Fibroblast of upper back skin (primary cell): ENCODE measurements at places on chromosomes 4 and X.
A peak's percentile ranks its signal among the peaks of the same experiment; 100 is the strongest.

DNA sequence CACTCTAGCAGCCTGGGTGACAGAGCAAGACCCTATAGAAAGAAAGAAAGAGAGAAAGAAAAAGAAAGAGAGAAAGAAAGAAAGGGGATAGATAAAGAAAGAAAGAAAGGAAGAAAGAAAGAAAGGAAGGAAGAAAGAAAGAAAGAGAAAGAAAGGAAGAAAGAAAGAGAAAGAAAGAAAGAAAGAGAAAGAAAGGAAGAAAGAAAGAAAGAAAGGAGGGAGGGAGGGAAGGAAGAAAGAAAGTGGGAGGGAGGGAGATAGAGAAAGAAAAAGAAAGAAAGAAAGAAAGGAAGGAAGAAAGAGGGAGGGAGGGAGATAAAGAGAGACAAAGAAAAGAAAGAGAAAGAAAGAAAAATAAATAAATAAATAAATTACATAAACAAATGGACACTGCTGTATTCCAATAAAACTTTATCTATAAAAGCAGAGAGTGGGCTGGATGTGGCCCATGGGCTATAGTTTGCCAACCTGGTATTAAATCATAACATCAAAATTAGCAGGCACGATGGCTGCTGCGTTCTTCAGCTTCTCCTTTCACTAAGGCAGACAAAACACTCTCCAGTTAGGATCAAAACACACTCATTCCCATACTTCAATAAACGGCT is 165.0 kb downstream of the ZNF674 start:
- no peak for DNase-seq

GRCh38 chr4:13306356-13306755 is 177.8 kb downstream of the RAB28 start:
- DNase-seq, result no peak

DNA sequence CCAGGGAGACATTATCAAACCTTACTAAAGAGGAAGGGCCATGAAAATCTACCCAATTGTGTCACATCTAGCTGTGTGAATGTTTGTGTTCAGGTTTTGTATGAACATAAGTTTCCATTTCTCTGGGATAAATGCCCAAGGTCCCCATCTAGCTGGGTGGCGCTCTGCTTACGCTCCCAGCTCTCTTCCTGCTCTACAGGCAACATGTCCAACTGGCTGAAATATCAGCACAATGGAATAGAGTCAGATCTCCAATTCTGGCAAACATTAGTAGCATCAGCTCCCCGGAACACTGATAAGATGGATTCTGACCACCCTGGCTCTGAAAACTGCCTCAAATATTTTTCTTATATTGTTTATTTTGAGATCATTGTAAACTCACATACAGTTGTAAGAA is 74.8 kb downstream of the IRF2 start:
- DNase-seq, result no peak

- no peak for DNase-seq
Observed at GRCh38 chr4:72473434-72473900, 95.6 kb downstream of the ADAMTS3 start.

DNA sequence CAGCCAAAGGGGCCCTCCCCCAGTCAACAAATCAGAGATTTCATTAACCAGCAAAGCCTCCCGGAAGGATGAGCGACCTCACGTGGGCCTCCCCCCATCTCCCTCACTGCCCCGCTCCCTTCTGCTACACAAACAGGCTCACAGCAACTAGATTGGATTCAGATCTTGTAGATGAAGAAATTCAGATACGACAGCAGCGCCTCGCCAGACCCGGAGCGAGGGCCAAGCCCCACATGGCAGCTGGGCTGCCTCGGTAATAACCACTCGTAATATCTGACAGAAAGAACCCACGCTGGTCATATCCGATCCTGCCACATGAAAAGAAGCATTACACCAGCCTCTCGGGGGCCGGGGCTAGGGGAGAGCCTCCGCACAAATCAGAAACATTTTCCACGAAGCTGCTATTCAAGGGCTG is 581.3 kb downstream of the BCOR start:
- no peak for DNase-seq

DNA sequence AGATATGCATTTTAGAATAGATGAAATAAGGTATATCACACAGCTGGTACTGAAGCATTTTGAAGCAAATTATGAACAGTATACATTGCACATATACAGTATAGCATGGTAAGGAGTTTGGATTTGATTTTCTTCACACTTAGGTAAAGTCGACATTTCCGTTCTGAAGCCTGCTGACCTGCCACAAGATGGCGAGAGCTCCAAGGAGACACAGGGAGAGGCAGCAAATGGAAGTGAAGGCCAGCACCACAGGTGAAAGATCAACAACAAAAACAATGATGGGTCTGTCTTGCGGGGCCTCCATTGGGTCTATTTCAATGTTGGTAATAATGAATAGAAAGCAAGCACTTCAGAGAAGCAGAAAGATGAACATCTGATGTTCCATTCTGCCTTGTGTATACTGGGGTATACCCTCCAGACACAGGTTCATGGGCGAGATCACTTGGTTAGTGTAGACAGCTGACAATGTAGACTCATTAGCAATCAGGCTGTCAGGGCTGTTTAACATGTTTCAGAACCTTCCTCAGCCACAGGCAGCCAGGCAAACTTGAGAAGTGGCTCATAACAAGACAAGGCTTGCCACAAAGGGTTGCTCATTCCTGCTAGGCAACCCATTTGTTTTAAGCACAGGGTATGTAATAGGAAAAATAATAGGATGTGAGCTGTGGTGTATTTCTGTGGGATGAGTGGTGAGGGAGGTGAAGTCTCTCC is 21.4 kb upstream of the NOX1 start:
- DNase-seq, result peak; percentile 18

DNA sequence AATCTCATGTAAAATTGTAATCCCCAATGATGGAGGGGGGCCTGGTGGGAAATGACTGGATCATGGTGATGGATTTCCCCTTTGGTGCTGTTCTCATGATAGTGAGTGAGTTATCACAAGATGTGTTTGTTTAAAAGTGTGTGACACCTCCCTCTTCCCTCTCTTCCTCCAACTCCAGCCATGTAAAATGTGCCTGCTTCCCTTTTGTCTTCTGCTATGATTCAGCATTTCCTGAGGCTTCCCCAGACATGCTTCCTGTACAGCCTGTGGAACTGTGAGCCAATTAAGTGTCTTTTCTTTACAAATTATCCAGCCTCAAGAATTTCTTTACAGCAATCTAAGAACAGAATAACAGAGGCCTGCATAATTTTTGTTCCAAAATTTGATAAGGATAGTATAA is 85.2 kb downstream of the ANAPC10 start:
- DNase-seq, result peak; percentile 63

GRCh38 chr4:2166253-2166652 is 75.7 kb downstream of the HAUS3 start:
- no peak for DNase-seq

- no peak for DNase-seq
Observed at GRCh38 chrX:79036157-79036880, 91.1 kb downstream of the P2RY10 start.

DNA sequence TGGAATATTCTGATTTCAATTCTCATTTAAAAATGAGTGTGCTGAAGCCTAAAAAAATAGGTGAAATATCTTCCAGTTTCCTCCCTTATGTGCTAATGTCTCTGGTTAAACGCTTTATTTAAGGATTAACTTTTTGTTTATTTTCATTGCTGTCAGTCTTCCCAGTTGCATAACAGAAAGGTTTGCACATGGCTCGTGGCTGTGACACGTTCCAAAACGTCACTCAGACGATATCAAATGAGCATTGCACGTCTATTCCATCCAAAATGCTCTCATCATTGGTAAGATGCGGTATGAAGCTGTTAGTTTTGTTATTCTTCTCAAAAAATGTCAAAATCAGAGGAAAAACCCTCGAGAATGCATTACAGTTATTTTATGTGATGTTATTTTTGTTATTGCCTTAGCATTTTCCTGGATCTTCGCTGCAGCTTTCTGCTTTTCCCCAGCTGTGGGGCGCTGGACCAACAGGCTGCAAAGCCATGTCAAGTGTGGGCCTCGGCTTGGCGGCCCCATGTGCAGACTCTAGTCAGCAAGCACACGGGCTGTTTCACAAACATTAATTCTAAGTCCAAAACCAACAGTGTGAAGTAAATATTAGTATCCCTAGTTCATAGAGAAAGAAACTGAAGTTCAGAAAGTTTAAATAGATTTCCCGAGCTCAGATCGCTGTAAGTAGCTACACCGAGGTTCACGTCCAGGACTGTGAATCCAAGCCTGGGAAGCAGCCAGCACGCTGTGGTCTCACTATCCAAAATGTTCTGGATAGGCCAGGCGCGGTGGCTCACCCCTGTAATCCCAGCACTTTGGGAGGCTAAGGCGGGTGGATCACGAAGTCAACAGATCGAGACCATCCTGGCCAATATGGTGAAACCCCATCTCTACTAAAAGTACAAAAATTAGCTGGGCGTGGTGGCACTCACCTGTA is 793.4 kb upstream of the FRG1 start:
- no peak for DNase-seq

GRCh38 chrX:69163936-69164741 is 1.1 kb downstream of the PJA1 start:
- DNase-seq, result no peak

GRCh38 chr4:183637461-183637860 is 21.5 kb downstream of the RWDD4 start:
- DNase-seq, result no peak

DNA sequence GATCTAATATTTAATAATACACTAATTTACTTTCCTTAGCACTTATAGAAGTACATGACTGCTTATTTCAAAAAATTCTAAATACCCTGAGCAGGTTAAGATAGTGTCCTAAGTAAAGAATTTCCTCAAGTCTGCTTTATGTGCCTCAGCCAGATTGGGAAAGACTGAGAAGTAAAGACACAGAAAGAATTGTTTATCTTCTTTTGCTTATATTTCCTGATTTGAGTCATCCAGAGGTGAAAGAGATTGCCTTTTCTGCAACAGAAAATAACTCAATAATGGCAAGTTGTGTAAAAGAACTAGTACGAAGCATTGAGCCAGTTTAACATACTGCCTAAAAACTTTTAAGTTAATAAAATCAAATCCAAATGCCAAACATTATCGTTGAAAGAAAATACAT is 45.0 kb downstream of the NAF1 start:
- no peak for DNase-seq

DNA sequence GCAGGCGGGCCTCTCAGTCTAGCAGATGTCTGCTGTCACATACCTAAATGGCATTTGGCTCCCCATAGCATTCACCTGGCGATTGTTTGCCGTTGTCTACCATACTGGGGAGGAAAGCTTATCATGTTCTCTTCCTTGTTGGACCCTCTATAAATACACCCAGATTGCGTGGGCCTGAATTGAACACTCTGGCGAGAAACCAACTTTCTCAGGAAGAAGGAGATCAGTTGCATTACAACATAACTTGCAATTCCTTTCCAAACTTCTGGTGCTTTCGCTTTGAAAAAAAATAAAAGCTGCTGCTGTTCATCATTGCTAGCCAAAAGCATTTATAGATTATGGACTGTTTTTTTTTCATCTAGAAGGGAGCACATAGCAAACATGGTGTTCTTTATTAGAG is 230.0 kb upstream of the GPC4 start:
- DNase-seq, result peak; percentile 57

DNA sequence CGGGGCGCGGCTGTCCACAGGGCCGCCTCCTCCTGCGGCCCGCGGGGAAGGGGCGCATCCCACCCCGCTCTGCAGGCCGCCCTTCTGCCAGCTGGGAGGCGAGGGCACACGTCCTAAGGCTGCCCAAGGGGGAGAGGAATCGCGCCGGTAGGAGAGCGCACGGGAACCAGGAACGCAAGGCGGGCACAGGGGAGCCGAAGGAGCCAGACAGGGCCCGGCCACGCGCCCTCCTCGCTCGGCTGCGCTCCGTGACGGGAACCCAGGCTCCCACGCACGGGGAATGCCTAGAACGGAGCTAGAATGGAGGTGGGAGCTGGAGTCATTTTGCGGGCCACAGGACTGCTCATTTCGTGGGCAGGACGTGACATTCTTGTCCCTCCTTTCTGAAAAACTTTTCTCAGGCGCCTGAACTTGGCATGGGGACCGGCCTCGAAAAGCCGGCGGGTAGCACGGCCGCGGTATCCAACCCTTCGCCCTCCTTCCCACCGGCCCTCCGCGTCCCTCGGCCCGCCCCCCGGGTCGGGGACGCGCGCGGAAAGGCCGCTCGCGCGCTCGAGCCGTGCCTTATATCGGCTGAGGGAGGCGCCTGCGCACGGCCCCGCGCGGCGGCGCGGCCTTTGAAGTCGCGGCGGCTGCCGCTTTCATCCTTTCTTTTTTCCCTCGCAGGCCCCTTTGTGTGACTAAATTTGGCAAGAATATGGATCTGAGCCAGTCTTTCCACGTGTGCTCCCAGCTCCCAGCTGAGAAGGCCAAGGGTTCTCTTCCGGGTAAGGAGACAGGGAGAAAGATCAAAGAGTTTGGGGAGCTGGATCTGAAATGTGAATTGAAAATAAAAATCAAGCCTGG is 4.2 kb upstream of the LEF1 start:
- peak; percentile 33 for DNase-seq

- no peak for DNase-seq
Observed at GRCh38 chrX:111086591-111087006, 9.4 kb upstream of the PAK3 start.

DNA sequence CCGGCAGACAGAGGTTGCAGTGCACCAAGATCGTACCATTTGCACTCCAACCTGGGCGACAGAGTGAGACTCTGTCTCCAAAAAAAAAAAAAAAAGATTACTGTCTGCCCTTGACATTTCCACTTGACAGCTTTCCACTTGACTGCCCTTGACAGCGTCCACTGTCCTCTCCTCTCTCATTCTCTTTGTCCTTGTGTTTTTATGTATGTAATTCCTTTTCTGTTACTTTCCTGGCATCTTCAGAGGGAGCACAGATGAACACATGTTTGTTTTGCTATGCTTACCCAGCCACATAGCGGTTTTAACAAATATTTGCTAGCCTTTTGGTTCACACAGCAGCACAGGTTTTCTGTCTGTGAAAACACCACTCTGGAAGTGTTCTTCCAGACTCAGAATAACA is 26.2 kb downstream of the SYAP1 start:
- no peak for DNase-seq

DNA sequence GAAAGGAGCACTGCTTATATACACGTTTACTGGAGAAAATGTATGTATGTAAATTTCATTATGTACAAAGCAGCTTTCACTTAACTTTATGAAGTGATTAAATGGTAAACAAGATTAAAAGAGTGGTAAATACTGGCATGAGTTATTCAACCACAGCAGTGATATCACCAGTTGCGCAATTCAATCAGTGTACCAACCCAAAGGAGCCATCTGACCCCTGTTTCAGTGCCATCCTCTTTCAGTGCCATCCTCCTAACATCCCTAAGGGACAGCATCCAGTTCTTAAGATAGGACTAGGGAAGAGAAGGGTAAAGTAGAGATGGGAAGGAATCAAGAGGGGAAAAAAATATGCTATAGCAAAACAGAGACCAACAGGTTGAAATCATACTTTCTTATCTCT is 16.2 kb downstream of the HPF1 start:
- DNase-seq, result no peak

DNA sequence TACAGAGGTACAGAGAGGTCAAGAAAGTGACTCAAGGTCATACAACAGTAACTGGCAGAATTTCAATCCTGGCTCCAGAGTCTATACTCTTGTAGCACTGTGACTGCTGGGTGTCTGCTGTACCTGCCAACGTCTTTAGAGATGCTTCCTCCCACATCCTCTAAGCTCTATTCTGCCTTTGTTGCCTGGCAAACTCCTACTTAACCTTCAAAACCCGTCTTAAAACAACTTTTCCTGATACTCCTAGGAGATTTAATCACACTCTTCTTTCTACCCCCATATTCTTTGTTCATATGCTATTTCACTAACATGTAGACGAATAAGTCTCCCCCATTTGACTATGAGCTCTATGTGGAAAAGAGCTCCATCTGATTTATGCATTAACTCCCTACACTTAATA is 16.8 kb downstream of the APBB2 start:
- no peak for DNase-seq
